ENCODE measurements at places on chromosomes 6 and 20.

DNA sequence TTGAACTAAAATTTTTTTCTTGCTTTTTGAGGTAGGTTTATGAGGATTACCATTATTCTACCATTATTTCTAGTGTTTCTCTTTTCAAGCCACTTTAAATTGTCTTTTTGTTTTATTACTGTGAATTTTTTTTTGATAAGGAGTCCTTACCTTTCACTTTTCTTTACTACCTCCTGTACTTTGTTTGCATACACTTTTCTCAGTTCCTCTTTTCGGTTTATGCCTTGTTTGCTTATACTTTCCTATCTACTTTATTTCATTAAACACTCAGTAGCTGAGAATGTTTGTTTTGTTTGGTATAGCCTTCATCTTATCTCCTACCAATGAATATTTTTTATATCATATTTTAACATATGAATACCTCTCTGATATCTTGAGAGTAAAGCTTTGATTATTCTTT lies 147.9 kb downstream of the TFAP2B start:
- peak; percentile 29 for DNase-seq

- no peak for DNase-seq
These were observed 184.8 kb upstream of the SASH1 start for GRCh38 chr6:148157841-148158240.

DNA sequence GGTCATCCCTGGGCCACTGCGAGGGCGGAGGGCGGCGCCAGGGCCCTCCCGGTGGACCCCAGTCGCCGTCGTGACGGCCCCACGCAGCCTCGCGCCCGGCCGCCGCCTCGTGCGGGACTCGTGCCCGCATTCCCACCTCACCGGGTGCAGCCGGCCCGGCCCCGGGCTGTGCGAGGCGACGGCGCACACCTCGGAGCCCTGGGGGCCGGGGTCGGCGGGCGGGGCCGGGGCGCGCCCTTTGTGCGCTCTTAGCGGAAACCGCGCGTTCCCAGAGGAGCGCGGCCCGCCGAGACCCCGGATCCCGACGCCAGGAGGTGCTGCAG lies 5.5 kb upstream of the DLL1 start:
- no peak for DNase-seq

GRCh38 chr20:8930726-8931125 lies 138.2 kb upstream of the PLCB4 start:
- no peak for DNase-seq

GRCh38 chr6:45388328-45388727 lies 10.6 kb upstream of the SUPT3H start:
- no peak for DNase-seq

DNA sequence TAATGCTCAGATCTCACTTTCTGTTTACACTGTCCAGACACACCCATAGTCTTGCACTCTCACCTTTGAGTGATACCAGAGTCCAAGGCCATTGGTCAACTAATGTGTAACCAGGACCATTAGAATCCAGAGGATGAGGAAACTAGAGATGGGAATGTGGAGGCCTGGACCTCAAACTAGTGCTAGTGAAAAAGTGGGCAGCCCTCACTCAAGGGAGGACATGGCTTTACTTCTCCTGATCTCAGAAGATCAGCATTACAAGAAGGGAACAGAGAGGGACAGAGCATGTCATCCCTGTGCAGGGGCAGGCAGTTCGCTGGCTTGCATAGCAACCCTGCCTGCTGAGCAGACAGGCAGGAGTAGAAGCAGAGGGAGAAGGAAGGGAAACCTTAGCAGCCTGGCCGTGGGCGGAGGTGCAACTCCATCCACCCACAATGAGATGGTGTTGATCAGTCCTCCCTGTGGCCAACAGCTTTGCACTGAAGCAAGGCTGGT lies 22.6 kb upstream of the XRN2 start:
- DNase-seq: no peak

GRCh38 chr20:51280047-51280446 lies 257.1 kb upstream of the KCNG1 start:
- no peak for DNase-seq

DNA sequence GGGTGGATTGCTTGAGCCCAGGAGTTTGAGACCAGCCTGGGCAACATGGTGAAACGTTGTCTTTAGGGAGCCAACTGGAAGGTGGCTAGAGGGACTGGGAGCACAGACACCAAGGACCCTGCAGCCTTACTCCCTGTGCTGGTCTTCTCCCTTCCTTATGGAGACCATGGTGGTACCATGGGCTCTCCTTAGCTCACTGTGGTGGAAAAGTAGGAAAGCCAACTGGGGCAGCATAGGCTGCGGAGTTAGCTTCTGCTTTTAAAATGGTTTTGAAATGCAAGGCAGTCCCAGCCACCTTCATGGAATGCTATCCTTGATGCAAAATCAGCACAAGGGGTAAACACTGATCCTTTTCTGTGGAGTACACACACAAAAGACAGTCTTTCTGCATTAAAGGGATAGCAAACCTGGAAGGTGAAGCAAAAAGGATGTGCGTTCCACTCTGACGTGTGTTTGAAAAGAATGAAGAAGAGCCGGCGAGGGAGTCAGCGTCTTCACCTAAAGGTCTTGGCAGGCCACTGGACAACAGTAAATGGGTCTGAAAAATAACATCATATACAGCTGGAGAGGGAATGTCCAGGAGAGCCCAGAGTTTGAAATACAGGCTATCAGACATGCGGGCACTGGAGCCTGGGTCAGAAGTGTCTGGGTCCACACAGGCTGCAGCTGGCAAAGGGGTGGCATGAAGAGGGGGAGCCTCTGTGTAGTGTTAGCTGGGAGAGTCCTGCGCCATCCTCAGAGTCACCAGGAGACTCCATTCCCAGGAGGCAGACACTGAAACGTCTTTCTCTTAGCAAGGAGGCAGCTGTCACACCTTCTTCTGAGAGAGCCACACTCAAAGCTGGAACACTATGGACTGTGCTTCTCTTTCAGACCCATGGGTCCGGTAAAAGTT lies 58.5 kb downstream of the GPR6 start:
- DNase-seq: no peak

GRCh38 chr6:161058741-161059140 lies 67.2 kb downstream of the MAP3K4 start:
- DNase-seq: no peak

- no peak for DNase-seq
These were observed 5.7 kb downstream of the KCNQ5 start for GRCh38 chr6:72627539-72627938.

DNA sequence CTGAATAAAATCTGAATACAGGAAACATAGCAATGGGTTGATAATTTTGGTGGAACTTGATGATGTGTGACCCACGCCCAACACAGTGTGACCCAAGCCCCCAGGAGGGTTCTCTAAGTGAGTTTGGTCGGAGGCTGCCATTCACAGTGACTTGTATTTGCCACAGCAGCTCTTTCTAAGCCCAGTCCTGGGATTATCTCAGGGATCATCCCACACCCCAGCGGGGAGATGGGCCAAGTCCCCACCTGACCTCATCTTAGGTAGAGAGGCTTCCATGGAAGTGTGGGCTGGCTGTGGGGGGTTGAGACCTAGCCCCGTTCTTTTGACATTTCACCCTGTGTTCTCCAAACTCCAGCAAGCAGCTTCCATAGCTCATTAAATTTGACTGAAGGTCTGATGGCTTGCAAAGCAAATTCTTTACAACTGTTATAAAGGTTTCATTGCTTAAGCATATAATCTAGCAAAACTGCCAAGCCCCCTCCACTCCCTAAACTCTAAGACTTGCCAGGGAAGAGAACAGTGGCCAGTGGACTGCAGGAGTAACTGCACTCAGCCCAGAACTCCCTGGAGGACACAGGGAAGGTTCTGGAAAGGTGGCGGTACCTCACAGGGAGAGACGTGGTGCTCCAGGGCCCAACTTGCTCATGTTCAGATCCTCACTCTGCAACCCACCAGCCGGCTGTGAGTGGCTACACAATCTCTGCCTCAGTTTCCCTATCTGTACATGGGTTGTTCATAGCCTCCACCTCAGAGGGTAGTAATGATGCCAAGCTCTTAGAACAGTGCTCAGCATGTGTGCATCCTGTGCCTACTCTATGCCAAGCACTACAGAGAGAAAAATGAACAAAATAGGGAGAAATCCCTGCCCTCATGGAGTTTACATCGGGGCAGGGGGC lies 1.0 kb upstream of the PCK1 start:
- no peak for DNase-seq

DNA sequence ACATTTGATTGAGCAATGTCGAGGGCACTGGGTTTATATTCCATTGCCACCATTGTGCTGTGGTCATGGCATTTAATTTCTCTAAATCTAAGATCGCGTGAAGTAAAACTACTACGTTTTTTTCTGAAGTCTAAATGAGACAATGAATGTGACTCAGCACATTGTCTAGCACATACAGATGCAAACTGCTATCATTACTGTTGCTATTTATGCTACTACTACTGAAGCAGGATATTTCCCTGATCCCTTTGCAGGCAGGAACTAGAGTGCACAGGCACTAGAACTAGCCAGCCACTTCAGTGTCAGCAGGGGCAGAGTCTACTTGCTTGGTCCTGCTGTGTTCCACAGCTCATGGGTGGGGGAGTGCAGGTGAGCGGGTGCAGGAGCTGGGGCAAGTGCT lies 449.7 kb downstream of the CDKAL1 start:
- DNase-seq: no peak

DNA sequence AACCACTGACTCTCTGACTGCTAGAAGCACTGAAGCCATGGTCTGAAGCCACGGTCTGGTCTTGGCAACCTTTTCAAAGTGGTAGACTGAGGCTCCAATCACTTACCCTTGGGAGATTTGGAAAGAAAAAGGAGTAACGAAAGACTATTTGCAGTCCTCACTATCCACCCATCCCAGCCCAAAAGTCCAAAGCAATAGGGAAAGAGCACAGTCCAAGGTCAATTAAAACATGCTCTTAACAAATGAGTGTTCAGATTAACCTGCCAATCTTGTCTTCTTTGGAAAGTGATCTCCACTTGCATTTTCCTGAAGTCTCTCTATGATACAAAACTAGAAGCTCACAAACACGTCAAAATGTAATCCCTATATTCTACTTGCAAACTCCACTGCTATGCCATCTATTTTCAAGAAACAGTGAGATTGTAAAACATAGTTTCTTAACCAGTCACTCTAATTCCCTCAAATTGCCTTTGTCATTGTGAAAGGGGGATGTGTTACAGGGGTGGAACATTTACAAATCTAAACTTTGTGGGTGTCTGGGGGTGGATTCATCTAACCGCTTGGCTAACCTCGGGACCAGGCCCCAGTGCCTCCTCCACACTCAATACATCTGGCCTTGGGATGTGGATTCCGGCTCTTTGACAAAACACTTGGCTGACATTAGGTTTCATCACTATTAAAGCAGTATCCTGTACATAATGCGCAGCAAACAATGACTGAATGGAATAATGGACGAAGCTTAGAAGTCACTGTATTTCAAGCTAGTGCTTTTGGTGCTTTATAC lies 56.4 kb downstream of the B4GALT5 start:
- no peak for DNase-seq

DNA sequence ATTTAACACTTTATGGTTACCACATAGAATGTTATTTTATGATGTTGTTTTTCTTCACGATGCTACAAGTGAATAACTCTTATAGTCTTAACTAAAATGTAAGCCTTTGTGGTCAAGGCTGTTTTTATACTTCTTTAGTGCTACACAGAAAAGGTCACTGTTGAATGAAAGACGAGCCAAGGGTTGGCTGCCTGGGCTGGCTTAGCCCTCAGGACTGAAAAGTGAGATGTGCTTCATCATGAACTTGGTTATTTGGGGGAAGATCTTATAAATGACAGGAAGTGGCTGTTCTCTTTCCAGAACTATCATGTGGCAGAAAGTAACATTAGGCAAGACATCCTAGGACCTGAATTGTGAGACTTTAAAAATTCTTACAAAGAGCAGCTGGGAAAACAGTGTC lies 404.0 kb downstream of the BTBD3 start:
- no peak for DNase-seq

DNA sequence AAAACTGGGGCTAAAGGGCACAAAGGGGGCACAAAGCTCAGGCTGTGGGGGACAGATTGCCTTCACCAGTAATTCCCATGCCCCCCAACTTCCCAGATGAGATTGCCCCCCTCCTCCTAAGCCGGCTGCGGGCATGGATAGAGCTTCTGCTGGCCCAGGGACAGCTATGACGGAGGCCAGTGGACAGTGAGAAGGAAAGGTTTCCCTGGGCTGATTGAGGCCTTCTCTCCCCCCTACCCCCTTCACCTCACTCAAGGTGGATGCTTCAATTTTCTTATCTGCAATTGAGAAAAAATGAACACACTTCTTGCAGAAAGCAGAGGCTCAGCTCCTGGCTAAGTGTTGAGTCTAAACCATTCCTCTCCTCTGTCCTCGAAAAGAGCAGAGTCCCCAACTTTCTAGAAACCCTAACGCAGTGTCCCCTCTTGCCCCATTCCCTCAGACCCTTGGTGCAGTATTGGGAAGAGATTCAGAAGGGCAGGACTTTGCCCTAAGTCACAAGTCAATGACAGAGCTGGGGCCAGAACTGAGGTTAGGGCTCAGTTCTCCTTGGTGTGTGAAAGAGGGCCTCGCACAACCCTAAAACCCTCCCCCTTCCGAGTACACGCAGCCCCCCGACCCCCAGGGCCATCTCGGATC lies 808 bp downstream of the SDC4 start:
- DNase-seq: no peak

DNA sequence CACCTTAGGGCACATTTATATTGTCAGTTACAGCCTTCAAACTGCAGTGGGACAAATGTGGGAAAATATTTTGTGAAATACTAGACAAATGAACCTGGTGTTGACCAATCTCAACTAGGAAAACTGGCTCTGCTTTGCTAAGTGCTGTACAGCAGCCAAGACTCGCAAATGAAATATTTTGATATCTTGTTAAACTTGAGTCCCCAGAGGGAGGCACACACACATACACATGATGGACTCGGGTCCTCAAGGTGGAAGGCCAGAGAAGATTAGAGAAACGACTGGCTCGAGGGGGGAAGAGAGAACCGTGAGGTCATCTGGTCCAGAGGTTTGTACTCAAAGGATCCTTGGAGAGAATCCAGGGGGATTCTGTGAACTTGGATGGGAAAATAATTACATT lies 67.3 kb upstream of the JAG1 start:
- DNase-seq: no peak

- DNase-seq: no peak
These were observed 143.4 kb downstream of the BCKDHB start for GRCh38 chr6:80249897-80250296.

DNA sequence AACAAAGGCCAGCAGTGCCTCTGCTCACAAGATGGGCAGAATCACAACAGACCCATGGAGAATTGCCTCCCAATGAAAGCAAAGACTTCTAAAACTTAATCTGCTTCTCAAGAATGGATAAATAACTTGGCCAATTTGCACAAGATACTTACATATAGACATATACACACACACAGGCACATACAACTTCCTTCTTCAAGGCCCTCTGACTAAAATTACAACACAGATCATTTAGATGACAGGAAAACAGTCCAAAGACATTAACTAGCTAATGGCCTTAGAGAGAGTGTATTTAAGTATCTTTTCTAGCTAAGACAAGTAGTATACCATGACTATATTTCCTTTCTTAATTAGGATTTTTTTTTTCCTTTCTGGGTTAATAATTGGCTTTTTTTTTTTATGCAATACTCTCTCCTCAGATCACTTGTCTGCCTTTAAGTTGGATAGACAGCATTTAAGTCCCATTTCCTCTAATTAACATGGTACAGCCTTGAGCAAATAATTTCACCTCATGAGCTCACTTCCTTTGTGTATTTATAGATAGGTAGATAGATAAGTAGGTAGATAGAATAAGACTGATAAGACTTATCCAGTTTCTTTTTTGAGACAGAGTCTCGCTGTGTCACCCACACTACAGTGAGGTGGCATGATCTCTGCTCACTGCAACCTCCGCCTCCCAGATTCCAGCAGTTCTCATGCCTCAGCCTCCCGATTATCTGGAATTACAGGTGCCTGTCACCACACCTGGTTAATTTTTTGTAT lies 70.0 kb downstream of the NRSN1 start:
- no peak for DNase-seq

Data from GM06990 (cell line).